Cortex of kidney (tissue), 1 donor: ENCODE measurements at places on chromosomes 1 and 21.

DNA sequence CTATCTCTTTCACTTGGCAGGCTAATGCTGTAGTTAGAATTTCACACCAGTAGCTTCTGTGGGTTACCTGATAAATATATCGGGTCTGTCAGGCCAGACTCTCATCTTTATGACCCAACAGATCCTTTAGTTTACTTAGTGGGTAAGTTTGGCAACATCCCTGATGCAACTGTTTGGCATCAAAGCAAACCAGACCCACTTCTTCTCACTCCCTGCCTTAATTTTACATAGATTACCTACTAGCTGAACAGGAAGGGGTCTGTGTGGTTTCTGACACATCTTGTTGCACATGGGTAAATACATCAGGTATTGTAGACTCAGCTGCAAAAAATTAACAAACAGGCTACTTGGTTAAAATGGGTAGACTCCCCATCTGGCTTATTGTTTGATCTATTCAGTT is 3.2 kb upstream of the GUK1 start:
- no peak for DNase-seq

DNA sequence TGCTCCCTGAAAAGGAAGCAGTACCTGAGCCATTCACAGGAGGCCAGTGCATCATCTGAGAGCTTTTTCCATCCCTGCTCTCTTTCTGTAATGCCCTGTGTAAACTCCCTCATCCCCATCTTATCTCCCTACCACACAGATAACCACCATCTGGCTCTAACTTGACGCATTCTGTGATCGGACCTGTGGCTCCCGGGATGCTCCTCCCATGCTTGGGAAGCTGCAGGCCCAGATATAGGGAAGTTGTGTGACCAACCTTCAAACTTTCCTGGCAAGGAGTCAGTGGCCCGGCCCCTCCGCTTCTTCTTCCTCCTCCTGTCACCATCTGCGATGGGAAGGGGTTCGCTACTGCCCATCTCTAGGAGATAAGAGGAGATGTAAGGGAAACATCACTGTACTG is 21.1 kb downstream of the MKNK1 start:
- no peak for DNase-seq

GRCh38 chr1:56543783-56544612 is 35.4 kb downstream of the PLPP3 start:
- DNase-seq: no peak

- no peak for DNase-seq
Measured at GRCh38 chr1:156618853-156619581, at the start of gene HAPLN2. Gene HAPLN2, plus strand, starts transcription at chr1:156619415. Its CDS starts 4,076 bp downstream, at chr1:156623491.

DNA sequence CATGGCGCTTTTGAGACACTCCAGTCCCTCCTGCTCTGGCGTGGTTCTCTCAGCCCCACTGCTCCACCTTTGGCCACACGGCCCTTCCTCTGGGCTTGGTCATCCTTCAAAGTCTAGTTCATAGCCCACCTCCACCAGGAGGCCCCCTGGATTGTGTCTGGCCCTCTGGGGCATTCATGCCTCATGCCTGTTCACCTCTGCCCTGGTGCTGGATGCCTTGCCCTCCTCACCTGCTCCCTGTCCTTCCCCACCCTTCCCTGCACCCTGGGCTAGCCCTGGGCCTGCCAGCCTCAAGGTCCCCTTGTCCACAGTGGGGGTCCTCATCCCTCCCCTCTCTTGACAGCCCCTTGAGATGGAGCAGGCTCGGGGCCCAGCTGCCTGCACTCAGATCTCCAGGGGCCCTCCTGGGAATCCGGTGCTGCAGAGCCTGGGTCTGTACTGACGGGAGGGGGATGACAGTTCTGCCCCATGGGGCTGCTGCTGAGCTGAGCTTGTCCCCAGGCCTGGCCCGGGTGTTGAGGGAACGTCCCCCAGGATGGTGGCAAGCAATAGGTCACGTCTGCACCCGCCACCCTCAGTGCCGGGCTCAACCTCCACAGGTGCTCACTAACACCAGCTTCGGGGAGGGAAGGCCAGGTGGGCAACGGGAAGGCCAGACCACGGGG is 18.4 kb downstream of the PRXL2B start:
- no peak for DNase-seq

GRCh38 chr1:180545991-180546390 is 12.8 kb upstream of the OVAAL start:
- DNase-seq: no peak

DNA sequence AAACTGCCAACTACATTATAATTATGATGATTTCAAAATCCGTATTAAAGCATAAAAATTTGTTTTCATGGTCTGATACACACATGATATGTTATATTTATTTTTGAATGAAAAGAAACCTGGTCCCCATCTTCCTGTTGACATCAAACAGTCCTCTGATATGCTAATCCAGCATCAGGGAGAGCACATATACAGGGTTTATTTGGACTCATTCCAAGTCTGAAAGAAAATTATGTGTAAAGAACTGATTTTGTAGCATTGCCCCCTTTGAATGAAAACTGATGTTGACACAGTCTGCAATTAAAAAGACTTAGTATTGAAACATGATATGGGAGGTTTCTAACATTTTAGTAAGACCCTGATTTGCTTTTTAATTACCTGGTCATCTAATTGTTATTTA is 119.4 kb downstream of the NEK7 start:
- DNase-seq: no peak

DNA sequence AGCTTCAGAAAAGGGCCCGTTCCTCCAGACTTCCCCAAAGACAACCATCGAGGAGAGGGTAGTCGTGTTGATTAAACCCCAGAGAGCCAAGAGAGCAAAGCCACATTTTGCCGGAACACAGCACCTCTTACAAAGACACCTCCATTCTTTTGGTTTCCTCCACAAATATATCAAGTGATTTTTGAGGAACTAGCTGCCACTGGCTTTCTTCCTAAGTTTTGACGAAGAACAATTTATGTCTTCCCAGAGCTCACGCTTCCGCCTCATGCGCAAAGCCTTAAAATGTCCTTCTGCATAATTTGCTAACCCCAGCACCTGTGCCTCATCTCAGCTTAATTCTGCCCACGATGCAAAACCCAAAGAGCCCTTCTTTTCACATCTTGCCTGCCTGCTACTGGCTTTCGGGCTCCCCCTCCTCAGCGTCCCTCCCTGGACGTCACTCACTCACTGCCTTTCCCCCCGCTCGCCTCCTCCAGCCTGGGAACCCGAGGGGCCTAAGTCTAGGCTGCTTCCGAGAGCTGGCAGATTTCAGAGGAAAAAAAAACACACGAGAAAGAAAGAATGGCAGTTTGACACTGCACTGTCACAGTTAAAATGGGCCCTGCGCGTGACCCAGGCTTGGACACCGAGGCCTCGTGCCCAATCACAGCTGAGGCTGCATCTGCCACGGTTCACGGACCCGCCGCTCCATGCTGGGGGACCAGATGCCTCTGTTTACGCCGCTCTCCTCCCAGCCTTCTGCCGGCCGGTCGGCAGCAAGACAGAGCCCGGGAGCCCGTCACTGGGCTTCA is 77.6 kb upstream of the IFNAR2 start:
- no peak for DNase-seq

- no peak for DNase-seq
Measured at GRCh38 chr1:74586253-74586897, 74.0 kb upstream of the LRRC53 start.

- no peak for DNase-seq
Measured at GRCh38 chr1:87880764-87881163, 552.1 kb downstream of the LMO4 start.

- DNase-seq: no peak
Measured at GRCh38 chr1:207648334-207649209, 3.6 kb downstream of the CR1L start.

DNA sequence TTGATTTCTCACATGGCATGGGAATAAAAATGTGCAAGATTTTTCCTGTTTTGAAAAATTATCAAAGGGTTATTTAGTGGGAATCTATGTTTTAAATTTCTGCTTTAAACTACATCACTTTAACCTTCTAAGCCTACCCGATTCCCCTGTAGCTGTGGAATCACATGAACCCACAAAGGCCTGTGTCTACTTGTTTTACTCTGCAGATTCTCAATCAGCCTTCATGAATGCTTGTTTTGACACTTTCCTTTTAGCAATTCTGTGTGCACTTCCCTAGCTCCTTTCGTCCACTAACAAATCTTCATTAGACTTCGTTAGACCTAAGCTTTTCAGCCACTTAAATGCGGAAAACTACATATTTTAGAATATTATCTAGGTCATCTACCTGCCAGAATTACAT is 56.0 kb upstream of the C1orf21 start:
- no peak for DNase-seq

- DNase-seq: no peak
Measured at GRCh38 chr1:13813398-13814012, 113.5 kb downstream of the PRDM2 start.

DNA sequence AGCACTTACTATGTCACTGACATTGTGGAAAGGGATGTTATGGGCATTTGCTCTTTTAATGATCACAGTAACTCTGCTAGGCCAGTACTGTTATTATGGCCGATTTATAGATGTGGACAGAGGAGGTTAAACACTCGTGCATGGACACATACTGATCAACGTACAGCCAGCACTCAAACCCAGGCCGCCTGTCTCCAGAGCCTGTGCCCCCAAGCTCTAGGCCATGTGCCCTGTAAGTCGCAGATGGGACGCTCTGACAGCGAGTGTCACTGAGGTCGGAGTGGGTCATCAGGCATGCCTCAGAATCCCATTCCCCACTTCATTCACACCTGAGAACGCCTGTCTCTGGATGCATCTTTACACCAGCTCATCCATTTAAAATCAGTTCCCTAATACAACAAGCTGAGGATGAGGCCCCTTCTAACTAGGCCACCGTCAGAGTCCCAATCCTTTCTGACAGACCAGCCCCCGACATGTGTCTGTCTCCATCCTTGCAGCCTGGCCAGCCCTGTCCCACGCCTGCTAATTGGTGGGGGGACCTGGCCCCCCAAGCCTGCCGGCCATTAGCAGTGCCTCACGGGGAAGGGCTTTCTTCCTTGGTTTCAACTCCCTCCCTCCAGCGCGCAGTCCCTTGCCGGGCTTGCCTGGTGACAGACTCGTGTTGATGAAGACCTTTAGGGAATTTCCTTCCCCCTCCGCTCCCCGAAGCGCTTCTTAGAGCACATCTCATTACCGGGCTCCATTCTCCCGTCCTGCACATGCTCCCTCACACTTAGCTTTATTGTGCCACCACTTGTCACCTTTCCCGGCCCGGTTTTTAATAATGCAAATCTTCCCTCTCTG is 436.8 kb downstream of the KIF26B start:
- no peak for DNase-seq

DNA sequence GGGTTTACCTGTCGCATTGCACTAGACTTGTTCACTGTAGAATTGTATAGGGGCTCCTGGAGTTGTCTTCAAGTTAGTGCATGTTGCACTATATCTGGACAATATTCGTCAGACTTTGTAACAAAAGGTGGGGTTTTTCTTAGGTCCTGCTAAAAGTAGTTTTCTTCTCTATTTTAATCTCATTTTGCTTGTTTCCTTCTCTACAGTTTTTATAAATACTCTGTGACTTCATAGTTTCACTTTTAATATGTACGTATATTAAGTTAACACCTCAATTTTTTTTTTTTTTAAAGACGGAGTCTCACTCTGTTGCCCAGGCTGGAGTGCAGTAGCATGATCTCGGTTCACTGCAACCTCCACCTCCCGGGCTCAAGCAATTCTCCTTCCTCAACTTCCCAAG is 26.5 kb upstream of the MRPS6 start:
- no peak for DNase-seq

GRCh38 chr1:223815865-223816264 is 29.9 kb downstream of the TP53BP2 start:
- no peak for DNase-seq

DNA sequence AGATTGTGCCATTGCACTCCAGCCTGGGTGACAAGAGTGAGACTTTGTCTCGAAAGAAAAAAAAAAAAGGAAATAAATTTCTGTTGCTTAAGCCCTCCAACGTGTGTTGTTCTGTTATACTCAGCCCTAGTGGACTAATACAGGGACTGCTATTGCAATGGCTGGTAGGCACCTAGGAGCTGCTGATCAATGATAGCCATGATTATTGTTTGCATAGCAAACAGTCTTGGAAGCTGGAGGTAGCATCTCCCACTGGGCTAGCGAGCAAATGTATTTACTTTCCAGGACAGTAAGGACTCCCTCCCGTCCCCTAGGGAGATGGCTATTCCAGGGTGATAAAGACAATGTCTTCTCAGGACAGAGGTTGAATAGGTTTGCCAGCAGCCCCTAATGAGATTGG is 13.5 kb upstream of the TNFRSF8 start:
- no peak for DNase-seq

- no peak for DNase-seq
Measured at GRCh38 chr1:157403203-157403602, 149.1 kb downstream of the FCRL5 start.

DNA sequence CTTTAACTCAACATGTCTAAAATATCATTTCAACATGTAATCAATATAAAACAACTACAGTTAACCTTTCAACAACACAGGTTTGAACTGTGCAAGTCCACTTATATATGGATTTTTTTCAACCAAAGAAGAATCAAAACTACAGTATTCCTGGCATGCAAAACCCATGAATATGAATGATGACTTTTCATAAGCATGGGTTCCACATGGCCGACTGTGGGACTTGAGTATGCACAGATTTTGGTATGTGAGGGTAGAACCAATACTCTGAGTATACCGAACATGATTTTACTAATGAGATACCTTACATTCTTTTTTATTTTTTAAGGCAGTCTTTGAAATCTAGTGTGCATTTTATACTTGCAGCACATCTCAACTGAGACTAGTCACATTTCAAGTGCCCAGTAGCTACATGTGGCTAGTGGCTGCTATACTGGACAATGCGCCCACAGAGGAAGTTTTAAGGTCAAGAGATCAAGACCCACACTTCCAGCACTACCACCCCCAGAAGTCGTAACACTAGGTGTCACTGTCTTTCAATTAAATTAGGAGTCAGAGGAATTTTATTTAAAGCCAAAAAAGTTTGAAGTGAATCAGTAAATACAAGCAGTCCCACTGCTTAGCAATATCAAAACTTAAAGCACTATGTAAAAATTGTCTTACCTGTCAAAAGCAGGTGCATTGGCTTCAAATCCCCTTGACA is 40.0 kb downstream of the SYNJ1 start:
- no peak for DNase-seq

GRCh38 chr1:27086026-27086425 is 68.9 kb downstream of the SLC9A1 start:
- DNase-seq: no peak

GRCh38 chr1:204685236-204686006 is at the start of gene LRRN2:
Gene LRRN2, minus strand, starts transcription at chr1:204685738. Its CDS starts 65,746 bp downstream, at chr1:204619992.
- DNase-seq: no peak

DNA sequence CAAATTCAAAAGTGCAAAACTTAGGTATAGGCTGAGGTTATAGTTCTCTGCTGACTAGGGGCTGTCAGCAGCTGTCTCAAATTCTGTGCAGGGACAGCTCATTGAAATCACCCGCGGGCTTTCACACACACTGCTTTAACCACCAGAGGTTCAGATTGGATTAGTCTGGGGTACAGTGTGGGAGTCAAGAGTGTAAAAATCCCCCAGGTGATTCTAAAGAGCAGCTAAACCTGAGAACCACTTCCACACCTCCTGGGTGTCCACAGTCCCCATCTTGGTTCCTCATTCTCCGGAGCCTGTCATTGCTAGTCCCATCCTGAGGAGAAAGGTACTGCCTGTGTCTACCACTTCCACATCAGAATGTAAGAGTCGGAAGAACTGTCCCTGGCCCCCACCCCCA is 9.9 kb upstream of the TDRD10 start:
- DNase-seq: no peak
